ENCODE measurements at places on chromosomes 6 and 20.
A peak's percentile ranks its signal among the peaks of the same experiment; 100 is the strongest.

DNA sequence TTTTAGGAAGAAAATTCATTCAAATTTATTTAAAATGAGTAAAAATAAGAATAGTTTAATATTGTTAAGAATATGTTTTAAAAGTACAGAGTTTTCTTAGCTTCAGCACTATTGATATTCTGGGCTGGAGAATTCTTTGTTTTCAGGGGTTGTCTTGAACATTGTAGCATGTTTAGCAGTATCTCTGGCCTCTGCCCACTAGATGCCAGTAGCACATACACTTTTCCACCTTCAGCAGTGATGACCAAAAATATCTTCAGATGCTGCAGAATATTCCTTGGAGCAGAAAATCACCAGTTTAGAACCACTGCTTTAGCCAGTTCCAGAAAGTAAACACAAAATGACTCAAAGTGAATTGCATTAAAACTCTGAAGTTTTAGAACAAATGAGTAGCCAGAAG is 19.4 kb upstream of the SDHAF4 start:
- DNase-seq, result no peak

DNA sequence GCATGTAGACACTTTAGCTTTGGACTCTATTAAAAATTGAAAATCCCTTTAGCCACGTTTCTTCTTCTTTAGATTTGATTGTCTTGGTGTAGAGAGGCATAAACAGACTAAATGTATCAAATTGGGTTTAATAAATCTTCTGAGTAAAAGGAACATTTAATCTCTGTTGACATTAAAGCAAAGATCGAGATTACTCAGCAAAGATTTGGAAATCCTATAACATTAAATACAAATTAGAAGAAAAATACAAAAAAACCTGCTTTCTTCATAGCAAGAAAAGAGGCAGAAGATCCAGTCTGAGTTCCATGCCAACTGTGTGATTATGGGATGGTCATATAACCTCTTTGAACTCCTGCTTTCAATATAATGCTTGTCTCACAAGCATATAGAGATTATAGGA is 172.3 kb downstream of the GJA1 start:
- DNase-seq, result no peak

DNA sequence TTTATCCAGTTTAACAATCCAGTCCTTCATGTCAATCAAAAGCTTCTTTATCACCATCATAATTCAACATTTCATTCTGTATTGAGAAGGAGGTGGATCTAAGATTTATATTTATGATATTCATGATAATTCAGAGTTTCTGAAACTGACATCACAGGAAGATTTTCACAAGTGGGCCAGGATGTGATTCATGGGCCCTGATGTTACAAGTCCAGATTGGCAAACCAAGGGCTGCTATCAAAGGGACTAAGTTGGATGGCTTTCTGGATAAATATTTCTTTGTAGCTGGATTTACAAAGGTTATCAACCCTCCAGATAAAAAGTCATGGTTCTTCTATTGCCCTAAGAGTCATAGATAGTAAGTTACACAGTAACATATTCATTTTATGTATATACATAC is 866.5 kb downstream of the KIF16B start:
- DNase-seq, result peak; percentile 22

GRCh38 chr6:105929626-105930025 is 156.5 kb upstream of the PRDM1 start:
- DNase-seq, result no peak

GRCh38 chr6:79713701-79714322 is 82.7 kb downstream of the SH3BGRL2 start:
- DNase-seq, result peak; percentile 37

DNA sequence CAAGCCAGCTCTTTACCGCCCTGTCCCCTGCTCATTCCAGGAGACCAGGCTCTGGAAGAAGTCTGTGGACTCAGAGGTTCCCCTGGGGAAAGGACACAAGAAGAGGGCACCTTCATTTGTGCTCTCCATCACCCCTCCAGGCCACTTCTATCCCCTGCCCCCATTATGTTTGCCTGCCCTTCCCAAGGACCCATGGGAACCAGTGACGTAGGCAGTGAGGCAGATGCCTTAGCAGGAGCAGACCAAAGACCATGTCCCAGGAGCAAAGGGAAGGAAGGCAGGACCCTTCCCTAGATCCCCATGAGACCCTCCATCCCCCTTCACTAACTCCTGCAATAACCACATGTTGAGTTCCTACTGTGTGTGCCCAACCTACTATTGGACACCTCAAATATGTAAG is 94.4 kb downstream of the MDGA1 start:
- no peak for DNase-seq

DNA sequence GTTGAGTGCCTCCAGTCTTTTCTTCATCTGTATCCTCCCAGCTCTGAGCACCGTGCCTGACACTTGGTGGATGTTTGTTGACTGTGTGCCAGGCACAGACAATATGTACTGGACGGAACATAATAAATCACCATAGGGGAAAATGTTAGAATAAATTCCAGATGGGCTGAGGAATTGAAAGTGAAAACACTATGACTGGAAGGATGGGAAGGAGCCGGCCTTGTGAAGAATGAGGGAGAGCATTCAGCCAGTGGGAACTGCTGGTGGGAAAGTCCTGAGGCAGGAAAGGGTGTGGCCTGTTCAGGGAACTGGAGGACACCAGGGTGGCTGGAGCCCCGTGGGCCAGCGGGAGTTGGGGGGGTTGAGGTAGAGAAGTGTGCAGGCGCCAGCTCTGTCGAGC is 75.4 kb downstream of the MTHFD1L start:
- no peak for DNase-seq

- DNase-seq, result no peak
Observed at GRCh38 chr6:53014744-53015143, 19.7 kb upstream of the GSTA4 start.

DNA sequence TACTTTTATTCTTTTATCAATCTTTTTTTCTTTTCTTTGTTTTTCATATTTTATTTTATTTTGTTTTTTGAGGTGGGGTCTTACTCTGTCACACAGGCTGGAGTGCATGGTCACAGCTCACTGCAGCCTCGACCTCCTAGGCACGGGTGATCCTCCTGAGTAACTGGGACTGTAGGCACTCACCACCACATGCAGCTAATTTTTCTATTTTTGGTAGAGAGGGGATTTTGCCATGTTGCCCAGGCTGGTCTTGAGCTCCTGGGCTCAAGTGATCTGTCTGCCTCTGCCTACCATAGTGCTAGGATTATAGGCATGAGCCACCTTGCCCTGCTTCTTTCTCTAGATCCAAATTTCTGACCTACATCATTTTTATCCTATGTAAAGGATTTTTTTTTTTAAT is 153.2 kb downstream of the CDKAL1 start:
- DNase-seq, result no peak

DNA sequence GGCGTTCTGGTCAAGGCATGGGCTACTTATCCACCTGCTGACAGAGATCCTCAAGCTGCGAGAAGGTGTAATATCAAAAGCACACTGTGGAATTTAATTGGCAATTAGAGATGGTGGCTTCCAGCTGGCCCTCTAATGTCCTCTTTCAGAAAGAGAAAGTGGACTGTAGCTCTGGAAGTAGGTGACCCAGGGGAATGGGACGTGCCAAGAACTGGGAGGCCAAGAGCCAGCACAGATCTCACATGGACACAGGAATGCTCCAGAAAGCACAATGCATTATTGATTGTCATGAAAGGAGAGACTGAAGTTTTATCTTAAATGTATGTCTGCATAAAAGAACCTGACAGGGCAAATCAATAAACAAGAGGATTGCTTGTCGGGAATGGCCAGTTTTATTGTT is 198.6 kb upstream of the CDH4 start:
- no peak for DNase-seq

DNA sequence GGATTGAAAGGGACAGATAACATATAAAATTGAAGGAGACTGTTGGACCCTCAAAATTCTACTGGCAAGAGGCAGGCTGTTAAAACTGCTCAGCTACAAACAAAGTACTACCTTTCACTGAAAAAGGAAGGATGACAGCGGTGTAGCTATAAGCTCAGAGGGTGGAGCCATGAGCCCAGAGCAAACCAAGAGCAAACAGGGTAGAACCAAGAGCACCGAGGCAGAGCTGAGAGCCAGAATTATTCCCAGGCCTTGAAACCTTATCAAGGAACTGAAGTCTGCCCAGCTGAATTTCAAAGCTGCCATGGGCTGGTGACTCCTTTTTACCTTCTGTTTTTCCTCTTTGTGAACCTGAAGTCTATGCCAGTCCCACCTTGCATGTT is 74.7 kb upstream of the SLC4A11 start:
- DNase-seq, result no peak

GRCh38 chr20:60341062-60341461 is 382.8 kb downstream of the CDH26 start:
- DNase-seq, result no peak

DNA sequence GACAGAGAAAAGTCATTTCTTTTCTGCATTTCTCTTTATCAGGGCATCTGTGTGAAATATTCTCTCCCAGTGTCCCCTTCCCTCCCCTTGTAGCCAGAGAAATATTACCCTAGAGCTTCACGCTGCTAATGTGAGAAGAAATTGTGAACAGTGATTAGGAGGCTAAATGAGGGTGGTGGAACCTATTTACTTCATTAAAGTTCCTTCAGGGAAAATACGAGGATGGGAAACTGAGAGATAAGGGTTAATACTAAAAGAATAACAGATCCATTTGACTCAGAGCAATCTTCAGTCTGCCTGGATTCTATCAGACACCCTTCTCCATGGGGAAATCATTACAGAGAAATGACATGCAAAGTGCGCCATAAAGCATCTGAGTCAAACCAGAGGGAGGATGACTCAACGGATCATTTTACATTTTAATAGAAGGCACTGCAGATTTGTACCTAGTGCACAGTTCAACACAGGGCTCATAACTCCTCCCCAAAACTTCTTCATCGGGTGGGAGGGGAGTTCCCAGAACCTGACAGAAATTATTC is 131.3 kb downstream of the GJA10 start:
- no peak for DNase-seq

DNA sequence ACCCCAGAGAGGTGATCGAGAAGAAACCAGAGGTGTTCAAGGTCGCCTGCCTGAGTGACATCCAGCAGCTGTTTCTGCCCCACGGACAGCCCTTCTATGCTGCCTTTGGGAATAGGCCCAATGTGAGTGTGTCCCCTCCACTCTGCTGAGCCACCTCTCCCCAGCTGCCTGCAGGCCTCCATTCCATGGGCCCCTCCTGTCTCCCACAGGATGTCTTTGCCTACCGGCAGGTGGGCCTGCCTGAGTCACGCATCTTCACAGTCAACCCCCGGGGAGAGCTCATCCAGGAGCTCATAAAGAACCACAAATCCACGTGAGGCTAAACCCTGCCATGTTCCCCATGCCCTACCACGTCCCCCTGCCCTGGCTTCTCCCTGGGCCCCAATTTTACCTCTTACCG is 8.4 kb downstream of the EMILIN3 start:
- no peak for DNase-seq

- no peak for DNase-seq
Observed at GRCh38 chr20:46011631-46012482, 3.1 kb downstream of the MMP9 start.

DNA sequence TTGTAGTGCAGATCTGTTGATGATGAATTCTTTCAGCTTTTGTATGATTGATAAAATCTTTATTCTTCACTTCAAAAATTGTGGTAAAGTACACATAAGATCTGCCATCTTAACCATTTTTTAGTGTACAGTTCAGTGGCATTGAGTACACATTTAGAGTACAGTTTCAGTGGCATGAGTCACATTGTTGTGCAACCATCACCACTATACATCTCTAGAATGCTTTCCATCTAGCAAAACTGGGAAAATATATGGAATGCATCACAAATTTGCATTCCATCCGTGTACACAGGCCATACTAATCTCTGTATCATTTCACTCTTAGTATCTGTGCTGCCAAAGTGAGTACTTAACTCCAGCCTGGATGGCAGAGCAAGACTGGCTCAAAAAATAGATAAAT is 28.7 kb downstream of the SIRPD start:
- no peak for DNase-seq

All from glomerular endothelial cell (primary cell).